ENCODE measurements at places on chromosomes 4 and X. TPM values are rescaled to one million over a fixed set of nuclear protein-coding genes. Genes with fewer than 3 reads are reported as not detected.

Gene UCP1
- total RNA-seq = not detected

- H3K4me3 ChIP-seq = no peak overlapping the region
- DNase-seq = no peak
- H3K36me3 ChIP-seq = no peaks in the 10 kb centered on the region
- H3K4me1 ChIP-seq = no peaks in the 10 kb centered on the region
- no peak overlapping the region for H3K27ac ChIP-seq
These were observed 226.2 kb upstream of the TENM3 start for GRCh38 chr4:182017038-182017437.

DNA sequence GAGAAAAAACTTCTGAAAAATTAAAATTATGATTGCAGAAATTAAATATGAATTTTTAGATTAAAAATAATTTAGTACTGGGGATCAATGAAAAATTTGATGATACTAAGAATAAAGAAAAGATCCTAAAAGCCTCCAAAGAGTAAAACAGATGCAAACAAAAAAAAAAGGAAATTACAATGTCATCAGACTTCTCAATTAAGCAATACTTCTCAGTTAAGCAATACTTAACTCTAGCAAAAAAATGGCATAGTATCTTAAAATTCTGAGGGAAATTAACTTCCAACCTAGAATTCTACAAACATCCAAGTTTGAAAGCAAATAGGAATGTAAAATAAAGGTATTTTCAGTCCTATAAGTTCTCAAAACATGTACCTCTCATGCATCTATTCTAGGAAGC is 141.2 kb upstream of the INTU start:
- H3K4me1 ChIP-seq = no peaks in the 10 kb centered on the region
- no peaks in the 10 kb centered on the region for H3K36me3 ChIP-seq
- H3K4me3 ChIP-seq = no peak overlapping the region

DNA sequence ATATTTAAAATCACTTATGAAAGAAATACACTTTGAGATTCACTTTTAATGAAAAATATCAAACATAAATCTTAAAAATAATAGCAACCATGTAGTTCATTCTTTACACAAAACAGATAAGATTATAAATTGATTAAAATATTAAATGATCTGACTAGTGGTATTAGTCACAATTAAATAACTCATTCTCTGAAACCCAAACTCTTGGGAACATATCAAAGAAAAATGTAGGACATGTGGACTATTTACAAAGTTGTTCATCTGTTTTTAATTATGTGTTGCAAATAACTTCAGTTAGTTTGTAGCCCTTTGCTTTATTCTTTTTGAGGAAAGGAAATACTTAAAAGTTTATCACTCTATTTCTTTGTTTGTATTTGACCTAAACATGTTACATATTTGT is 9.5 kb upstream of the GUCY1A1 start:
- no peaks in the 10 kb centered on the region for H3K36me3 ChIP-seq
- no peak overlapping the region for H3K27ac ChIP-seq
- no peaks in the 10 kb centered on the region for H3K27me3 ChIP-seq
- H3K4me1 ChIP-seq = no peaks in the 10 kb centered on the region
- no peak overlapping the region for H3K4me3 ChIP-seq

Gene GPR143
- total RNA-seq = not detected

Gene S100G
- not detected for total RNA-seq

DNA sequence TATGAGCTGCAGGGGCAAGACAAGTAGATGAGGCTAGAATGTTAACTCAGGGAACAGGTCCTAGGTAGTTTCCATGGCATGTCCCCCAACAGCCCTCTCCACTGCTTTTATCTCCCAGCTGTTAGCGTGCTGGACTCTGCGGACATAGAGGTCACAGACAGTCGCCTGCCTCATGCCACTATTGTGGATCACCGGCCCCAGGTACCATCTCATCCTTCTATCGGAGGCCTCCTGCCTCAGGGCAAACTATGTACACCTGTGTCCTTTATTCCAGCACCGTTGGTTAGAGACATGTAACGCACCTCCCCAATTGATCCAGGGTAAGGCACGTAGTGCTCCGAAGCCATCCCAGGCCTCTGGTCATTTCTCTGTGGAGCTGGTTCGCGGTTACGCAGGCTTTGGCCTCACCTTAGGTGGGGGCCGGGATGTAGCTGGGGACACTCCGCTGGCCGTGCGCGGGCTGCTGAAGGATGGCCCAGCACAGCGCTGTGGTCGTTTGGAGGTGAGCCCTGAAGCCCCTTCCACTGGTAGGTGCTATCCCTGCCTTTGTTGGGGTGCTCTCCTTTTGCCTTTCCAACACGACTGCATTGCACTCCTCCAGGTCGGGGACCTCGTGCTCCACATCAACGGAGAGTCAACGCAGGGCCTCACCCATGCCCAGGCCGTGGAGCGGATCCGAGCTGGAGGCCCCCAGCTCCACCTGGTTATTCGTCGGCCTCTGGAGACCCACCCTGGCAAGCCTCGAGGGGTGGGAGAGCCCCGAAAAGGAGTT is 2.2 kb downstream of the MAGIX start:
- peak overlapping the region; percentile 58 for H3K27ac ChIP-seq
- no peaks in the 10 kb centered on the region for H3K27me3 ChIP-seq
- no peaks in the 10 kb centered on the region for H3K36me3 ChIP-seq
- peaks cover 41% of the 10 kb centered on the region for H3K4me1 ChIP-seq

- H3K4me1 ChIP-seq = no peaks in the 10 kb centered on the region
- H3K36me3 ChIP-seq = peaks cover 6% of the 10 kb centered on the region
- no peak for DNase-seq
- no peak overlapping the region for H3K27ac ChIP-seq
- no peaks in the 10 kb centered on the region for H3K27me3 ChIP-seq
These were observed 19.3 kb downstream of the NEK1 start for GRCh38 chr4:169593050-169593560.

Gene TMEM187
- total RNA-seq = 14.9 TPM

Gene CD40LG
- 68.4 TPM for total RNA-seq

GRCh38 chr4:123386609-123387008 is 10.0 kb upstream of the SPRY1 start:
- no peaks in the 10 kb centered on the region for H3K4me1 ChIP-seq
- no peak overlapping the region for H3K4me3 ChIP-seq
- DNase-seq = no peak
- H3K27me3 ChIP-seq = no peaks in the 10 kb centered on the region
- H3K27ac ChIP-seq = no peak overlapping the region

Gene SPANXA2
- not detected for total RNA-seq

Gene EREG
- not detected for total RNA-seq

GRCh38 chrX:48890934-48891401 is 6.6 kb downstream of the TIMM17B start:
- H3K4me1 ChIP-seq = peaks cover 10% of the 10 kb centered on the region
- no peak overlapping the region for H3K4me3 ChIP-seq
- H3K27me3 ChIP-seq = no peaks in the 10 kb centered on the region
- no peak for DNase-seq

DNA sequence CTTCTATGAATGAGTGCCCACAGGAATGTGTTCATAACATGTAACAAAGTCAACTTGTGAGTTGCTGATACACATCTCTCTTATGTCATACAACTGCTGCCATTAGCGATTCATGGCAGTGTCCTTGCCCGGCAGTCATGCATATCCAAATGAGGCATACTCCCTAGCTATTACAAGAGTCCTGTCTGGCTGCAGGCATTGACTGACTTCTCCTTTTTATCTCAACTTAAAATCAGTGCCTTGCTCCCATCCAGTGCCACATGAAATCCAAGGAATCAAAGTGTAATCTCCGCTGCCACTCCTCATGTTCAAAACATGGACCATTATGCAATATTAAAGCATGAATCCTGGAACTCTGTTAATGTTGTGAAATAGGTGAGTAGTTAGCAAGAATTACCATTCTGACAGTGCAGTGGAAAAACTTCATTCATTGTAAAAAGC is 348.9 kb upstream of the FTHL17 start:
- no peak overlapping the region for H3K27ac ChIP-seq
- no peaks in the 10 kb centered on the region for H3K4me1 ChIP-seq
- H3K27me3 ChIP-seq = no peaks in the 10 kb centered on the region
- no peak overlapping the region for H3K4me3 ChIP-seq
- DNase-seq = no peak
- no peaks in the 10 kb centered on the region for H3K36me3 ChIP-seq

- no peaks in the 10 kb centered on the region for H3K36me3 ChIP-seq
- no peaks in the 10 kb centered on the region for H3K27me3 ChIP-seq
- H3K4me3 ChIP-seq = no peak overlapping the region
- no peak overlapping the region for H3K27ac ChIP-seq
These were observed 37.9 kb upstream of the NKAP start for GRCh38 chrX:119981286-119982070.

- peak; percentile 54 for DNase-seq
- no peak overlapping the region for H3K4me3 ChIP-seq
- H3K4me1 ChIP-seq = peaks cover 82% of the 10 kb centered on the region
- H3K27ac ChIP-seq = peak overlapping the region; percentile 72
- H3K36me3 ChIP-seq = no peaks in the 10 kb centered on the region
These were observed 24.5 kb downstream of the TMSB4X start for GRCh38 chrX:12999422-12999821.

DNA sequence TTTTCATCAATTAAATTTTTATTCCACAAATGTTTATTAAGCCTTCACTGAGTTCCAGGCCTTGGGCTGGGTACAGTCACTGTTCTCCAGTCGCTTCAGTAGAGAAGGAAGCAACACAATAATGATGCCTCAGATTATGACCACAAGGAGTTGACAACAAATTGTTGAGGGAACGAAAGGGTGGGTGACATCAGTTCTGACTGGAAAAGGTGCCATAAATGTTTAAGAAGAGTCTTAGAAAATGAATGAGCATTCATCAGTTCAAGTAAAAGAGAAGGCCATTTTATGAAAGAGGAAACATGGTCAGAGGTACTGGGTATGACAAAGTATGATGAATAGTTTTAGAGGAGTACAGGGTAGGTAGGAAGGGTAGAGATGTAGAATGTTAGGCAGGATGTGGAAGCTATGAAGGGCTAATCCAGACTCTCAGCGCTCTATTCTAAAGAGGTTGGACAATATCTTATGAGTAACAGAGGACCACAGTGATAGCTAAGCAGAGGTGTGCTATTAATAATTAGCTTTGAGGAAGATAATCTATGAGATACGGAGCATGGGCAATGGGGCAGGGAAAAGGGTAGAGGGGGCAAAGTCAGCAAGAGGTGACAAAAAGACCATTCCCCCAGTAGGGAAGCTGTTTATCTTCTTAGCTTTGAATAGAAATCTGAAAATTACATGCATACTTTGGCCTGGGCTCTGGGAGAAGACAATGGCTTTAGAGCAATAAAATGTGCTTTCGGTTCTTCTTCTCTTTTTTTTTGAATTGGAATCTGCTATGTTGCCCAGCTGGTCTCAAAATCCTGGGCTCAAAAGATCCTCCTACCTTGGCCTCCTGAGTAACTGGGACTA is 20.4 kb downstream of the AFP start:
- DNase-seq = no peak
- H3K36me3 ChIP-seq = no peaks in the 10 kb centered on the region
- no peaks in the 10 kb centered on the region for H3K27me3 ChIP-seq

DNA sequence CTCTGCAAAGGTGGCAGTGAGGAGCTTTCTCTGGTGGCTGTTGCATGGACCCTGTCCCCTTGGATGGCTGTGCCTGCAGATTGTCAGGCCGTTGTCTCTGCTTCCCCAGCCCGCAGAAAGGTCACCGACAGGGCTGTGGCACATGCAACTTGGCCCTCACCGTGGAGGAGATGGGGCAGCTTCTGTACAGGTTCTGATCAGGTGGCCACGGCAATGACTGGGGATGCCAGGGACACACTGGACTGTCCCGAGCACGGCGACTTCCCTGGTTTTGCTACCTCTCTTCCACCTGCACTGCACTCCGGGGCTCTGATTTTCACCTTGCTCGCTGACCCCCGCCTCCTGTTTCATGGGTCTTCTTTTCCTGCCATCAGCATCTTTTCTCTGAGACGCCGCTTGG is 43.5 kb downstream of the DCTD start:
- no peaks in the 10 kb centered on the region for H3K4me1 ChIP-seq
- DNase-seq = no peak
- no peak overlapping the region for H3K4me3 ChIP-seq
- H3K27ac ChIP-seq = no peak overlapping the region
- no peaks in the 10 kb centered on the region for H3K27me3 ChIP-seq

GRCh38 chr4:39933671-39934590 is 43.8 kb downstream of the PDS5A start:
- H3K4me1 ChIP-seq = peaks cover 58% of the 10 kb centered on the region
- H3K27me3 ChIP-seq = no peaks in the 10 kb centered on the region
- peak overlapping the region; percentile 35 for H3K27ac ChIP-seq
- no peak for DNase-seq
- H3K36me3 ChIP-seq = no peaks in the 10 kb centered on the region

- H3K27ac ChIP-seq = no peak overlapping the region
- no peaks in the 10 kb centered on the region for H3K36me3 ChIP-seq
- no peaks in the 10 kb centered on the region for H3K4me1 ChIP-seq
- no peaks in the 10 kb centered on the region for H3K27me3 ChIP-seq
- DNase-seq = no peak
These were observed 672 bp upstream of the C1QTNF7 start for GRCh38 chr4:15427161-15427560.

Gene HSFX1
- 2.8 TPM for total RNA-seq

DNA sequence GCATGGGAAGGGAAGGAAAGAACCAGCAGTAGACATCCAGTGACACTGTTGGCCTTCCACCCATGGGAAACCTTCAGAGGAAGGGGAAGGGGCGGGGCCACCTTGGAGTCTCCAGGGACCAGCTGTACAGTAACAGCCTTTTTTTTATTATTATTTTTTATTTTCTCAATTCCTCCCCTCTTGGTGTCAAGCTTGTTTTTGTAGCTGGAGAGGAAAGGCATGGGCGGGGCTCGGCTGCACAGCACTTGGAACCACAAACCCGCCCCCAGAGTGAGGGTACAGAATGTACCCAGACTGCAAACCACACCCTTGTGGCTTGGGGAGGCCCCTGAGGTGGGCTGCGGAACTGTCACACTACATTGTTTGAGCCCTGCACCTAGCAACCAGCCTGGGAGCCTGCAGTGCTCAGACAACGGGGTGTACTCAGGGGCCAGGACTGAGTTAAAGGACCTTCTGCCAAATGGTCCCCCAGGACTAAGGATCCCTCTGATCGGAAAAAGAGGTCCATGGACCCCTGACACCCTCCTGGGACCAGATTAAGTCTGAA is 45.7 kb downstream of the PRPS1 start:
- peak overlapping the region; percentile 97 for H3K27ac ChIP-seq
- peak overlapping the region; percentile 70 for H3K4me3 ChIP-seq
- H3K4me1 ChIP-seq = peaks cover 59% of the 10 kb centered on the region
- peak; percentile 97 for DNase-seq
- no peaks in the 10 kb centered on the region for H3K27me3 ChIP-seq
- no peaks in the 10 kb centered on the region for H3K36me3 ChIP-seq

DNA sequence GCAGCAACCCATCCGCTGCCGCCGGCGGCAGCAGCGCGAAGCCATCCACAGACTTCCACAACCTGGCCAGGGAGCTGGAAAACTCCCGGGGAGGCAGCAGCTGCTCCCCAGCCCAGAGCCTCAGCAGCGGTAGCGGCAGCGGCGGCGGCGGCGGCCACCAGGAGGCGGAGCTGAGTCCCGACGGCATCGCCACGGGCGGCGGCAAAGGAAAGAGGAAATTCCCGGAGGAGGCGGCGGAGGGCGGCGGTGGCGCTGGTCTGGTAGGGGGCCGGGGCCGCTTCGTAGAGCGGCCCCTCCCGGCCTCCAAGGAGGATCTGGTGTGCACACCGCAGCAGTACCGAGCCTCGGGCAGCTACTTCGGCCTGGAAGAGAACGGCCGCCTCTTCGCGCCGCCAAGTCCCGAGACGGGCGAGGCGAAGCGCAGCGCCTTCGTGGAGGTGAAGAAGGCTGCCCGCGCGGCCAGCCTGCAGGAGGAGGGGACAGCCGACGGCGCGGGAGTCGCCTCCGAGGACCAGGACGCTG is 4.9 kb downstream of the PRDM8 start:
- H3K4me3 ChIP-seq = peak overlapping the region; percentile 23
- peaks cover 17% of the 10 kb centered on the region for H3K4me1 ChIP-seq
- peak overlapping the region; percentile 82 for H3K27ac ChIP-seq
- peak; percentile 80 for DNase-seq

GRCh38 chr4:82063017-82063416 is 310.8 kb downstream of the HNRNPD start:
- no peak for DNase-seq
- no peak overlapping the region for H3K4me3 ChIP-seq
- H3K27ac ChIP-seq = no peak overlapping the region
- no peaks in the 10 kb centered on the region for H3K4me1 ChIP-seq
- no peaks in the 10 kb centered on the region for H3K27me3 ChIP-seq

Gene KCTD8
- not detected for total RNA-seq
